ENCODE measurements at places on chromosomes 6 and 20. TPM values are rescaled to one million over a fixed set of nuclear protein-coding genes. Genes with fewer than 3 reads are reported as not detected.

DNA sequence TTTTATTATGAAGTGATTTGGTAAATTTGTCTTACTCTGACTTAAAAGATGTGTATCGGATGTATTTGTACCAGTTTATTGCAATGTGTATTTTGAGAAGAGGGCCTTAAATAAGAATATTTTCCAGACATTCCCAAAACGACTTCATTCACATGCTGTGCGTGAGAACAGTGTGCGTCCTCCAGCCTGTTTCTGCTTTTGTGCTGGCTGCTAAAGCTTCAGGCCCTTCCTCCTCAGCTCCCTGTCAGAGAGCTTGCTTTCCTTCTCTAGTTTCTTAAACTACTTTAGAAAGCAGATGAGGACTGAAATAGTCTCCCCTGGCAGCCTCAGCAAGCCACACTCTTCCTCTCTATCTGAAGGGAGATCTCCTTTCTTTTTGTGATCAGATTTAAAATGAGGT is 157.8 kb downstream of the SAMD5 start:
- DNase-seq: no peak
- no peaks in the 10 kb centered on the region for H3K36me3 ChIP-seq
- no peaks in the 10 kb centered on the region for H3K27me3 ChIP-seq

DNA sequence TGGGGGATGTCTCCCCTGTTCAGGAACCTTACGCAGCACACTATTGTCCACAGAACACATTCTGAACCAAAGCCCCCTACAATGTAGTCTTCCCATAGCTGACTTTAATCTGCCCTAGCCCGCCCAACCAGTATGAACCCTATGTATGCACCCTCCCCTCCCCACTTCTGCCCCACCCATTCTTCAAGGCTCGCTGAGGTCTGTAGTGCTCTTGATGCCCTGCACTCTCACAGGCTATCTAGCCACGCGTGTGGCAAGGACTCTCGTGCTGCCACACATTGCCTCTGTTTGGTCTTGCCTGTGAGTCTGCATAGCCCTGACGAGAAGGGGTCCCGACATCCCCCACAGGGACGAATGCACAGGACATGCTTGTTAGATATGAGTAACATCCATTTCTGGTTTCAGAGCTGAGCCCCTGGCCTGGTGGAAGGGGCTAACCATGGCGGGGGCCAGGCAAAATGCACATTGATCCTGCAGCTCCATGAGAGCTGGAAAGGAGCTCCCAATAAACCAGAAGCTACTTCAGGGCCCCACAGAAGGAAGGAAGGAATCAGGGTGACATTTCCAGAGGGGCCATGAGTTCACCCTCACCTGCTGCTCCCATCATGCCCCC is 22.6 kb downstream of the MOCS1 start:
- H3K27me3 ChIP-seq: no peaks in the 10 kb centered on the region
- no peak for DNase-seq
- H3K4me3 ChIP-seq: no peak overlapping the region
- H3K36me3 ChIP-seq: peaks cover 24% of the 10 kb centered on the region
- no peak overlapping the region for H3K27ac ChIP-seq

DNA sequence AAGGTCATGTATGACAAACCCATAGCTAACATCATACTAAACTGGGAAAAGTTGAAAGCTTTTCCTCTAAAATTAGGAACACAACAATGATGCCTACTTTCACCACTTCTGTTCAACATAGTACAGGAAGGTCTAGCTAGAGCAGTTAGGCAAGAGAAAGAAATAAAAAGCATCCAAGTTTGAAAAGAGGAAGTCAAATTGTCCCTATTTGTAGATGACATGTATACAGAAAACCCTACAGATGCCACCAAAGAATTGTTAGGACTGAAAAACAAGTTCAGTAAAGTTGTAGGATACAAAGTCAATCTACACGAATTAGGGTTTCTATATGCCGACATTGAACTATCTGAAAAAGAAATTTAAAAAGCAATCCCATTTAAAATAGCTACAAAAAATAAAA is 89.4 kb upstream of the GLP1R start:
- no peak overlapping the region for H3K4me3 ChIP-seq
- H3K36me3 ChIP-seq: no peaks in the 10 kb centered on the region
- no peaks in the 10 kb centered on the region for H3K27me3 ChIP-seq
- no peak overlapping the region for H3K27ac ChIP-seq
- H3K4me1 ChIP-seq: no peaks in the 10 kb centered on the region
- no peak for DNase-seq

DNA sequence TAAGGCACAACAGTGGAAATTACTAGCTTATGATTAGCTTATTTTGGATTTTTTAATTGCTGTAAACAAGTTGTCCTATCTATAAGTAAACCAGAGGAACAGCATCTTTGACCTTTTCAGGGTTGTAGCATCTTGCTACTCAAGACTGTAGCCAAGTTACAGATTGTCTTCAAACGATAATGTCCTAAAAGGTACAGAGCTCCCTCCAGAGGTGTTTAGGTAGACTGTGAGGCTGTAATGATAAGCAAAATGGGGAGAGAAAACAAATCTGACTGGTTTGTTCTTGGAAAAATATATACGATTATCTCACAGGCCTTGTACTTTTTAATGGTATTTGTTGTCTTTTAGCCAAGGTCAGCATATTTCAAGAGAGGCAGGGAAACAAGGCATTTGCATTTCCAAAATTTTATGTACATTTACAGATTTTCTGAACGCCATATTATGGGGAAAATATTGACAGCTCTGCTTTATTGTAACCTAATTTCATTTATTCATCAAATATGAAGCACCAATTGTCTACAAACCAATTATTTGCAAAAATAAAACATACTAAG is 273.4 kb downstream of the MEI4 start:
- no peaks in the 10 kb centered on the region for H3K36me3 ChIP-seq
- no peaks in the 10 kb centered on the region for H3K27me3 ChIP-seq
- no peak overlapping the region for H3K27ac ChIP-seq
- no peak for DNase-seq
- no peaks in the 10 kb centered on the region for H3K4me1 ChIP-seq
- H3K4me3 ChIP-seq: no peak overlapping the region

DNA sequence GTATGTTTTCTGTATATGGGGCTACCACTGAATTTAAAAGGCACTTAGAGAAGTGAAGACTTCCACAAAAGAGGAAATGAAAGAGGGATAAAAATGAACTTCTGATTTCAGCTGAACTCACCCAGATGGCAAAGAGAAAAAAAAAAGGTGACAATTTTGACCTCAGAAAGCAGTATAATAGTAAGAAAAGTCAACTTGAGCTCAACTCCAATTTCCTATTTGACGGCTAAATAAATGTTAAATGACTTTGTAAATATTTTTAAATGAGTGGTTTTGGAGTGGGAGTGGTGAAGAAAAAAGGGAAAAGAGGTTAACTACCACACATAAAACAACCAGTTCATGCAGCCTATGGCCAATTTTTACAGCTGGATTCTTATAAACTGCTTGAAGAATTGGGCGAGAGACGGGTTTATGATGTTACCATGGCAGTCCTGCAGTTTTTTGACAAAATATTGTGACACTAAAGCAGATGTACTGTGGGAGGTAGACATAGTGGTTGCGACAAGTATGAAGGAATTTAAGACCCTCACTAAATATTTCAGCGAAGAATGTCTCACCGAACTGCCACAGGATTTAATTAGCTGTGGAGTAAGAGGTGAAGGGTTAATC is 49.8 kb upstream of the ADTRP start:
- no peaks in the 10 kb centered on the region for H3K36me3 ChIP-seq
- H3K4me3 ChIP-seq: no peak overlapping the region
- no peak overlapping the region for H3K27ac ChIP-seq
- DNase-seq: peak; percentile 96
- no peaks in the 10 kb centered on the region for H3K27me3 ChIP-seq

DNA sequence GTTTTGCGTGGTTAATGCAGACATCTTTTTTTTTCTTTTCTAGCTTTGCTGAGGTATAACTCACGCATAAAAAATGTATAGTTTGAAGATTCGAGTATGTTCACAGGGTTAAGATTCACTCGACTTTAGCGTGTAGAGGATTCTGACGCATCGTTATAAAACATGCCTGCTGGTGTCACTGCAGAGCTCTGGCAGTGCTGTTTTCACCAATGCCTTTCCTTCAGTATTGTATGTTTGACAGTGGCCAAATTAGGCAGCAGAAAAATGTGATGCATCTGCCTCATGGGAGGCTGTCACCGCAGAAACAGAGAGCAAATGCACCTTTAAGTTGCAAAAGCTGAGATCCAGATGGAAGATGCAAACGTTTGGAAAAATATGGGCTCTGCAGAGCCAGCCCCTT is 18.0 kb upstream of the SIRPB2 start:
- H3K27me3 ChIP-seq: no peaks in the 10 kb centered on the region
- DNase-seq: no peak
- no peaks in the 10 kb centered on the region for H3K36me3 ChIP-seq
- H3K27ac ChIP-seq: no peak overlapping the region
- H3K4me3 ChIP-seq: no peak overlapping the region
- H3K4me1 ChIP-seq: no peaks in the 10 kb centered on the region

The BHLHE23 gene
- total RNA-seq: not detected

The COL9A3 gene
- total RNA-seq: 4.3 TPM

The KCNS1 gene
- total RNA-seq: 2.9 TPM
